NCI-H1417 treated with DMSO at 0.1 percent for 48 hours (cell line): ENCODE measurements at places on chromosomes 12 and 14.

- DNase-seq = no peak
Measured at GRCh38 chr14:51880835-51881580, 20.6 kb downstream of the GNG2 start.

DNA sequence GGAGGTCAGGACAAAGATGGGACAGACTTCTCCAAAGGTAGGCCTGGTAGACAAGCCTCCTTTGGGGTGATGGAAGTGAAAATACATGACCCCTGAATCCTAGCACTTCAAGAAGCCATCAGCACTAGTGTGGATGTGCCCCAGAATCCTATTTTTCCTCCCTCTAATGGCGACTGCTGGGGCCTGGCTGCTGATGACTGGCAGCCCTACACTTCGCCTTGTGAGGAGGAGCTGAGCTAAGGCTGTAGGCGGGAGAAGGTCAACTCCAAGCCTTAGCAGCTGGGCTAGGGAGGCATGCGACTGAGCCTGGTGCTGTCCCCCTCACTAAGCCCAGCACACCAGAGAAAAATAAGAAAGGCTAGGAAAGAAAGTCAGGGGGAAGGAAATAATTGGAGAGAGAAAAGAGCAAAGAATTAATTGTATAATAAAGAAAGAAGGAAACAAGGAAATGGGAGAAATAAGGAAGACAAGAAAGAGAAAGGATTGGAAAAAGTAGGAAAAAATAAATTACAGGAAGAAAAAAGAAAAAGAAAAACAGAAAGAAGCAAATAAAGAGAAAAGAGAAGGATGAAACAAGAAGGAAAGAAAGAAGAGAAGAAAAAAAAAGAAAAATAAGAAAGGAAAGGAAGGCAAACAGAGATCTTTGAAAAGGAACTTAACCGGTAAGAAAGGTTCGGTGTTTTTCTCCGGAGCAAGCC, 4.7 kb upstream of the HOXC10 start:
- no peak for DNase-seq

- DNase-seq = no peak
Measured at GRCh38 chr14:44960646-44961045, 1.1 kb downstream of the KLHL28 start.

DNA sequence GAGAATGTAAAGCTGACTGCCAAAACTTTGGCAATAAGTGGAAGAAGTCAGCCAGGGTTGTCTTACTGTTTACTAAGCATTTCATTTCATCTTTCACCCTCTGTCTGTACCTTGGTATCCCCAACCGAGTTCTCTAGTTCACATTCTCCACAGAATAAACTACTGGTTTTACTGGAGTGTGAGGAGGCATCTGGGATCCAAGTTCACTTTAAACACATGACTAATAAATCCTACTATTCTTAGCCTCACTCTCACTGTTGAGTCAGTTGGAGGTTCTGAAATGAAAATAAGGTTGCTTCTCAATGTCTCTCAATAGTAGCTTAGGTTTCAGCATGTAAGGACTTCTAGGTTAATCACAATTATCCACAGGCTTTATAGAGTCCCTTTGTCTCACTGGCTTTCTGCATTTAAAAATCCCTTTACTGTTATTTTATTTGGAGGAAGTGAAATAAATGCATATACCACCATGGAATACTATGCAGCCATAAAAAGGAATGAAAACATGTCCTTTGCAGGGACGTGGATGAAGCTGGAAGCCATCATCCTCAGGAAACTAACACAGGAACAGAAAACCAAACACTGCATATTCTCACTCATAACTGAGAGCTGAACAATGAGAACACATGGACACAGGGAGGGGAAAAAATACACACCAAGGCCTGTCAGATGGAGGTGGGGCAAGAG, 95.8 kb downstream of the EPS8 start:
- DNase-seq = no peak

DNA sequence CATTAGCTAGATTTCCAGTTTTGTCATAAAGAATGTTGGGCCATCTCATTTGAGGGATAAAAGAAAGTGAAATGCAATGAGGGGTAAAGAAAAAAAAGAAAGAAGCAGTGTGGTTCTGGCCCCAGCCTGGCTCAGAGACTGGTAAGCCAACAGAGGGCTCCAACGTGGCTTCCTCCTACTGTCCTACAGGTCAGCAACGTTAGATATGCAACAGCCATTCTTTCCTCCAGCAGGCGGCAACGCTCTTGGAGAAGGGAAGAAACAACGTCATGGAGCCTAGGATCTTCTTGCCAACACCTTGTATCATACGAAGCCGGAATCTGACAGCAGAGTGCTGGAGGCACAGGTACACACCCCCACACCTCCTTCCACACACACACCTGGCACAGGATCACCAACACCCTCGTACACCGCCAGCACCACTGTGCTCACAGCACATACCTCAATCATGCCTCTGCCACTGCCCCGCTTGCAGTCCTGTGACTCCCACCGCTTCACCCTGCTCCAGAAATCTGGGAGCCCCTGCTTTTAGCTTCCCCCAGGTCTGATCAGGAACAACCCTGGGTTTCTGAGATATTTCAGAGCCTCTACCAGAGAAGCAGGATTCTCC, 102.8 kb downstream of the RPAP3 start:
- no peak for DNase-seq

- DNase-seq = no peak
Measured at GRCh38 chr12:105026411-105026810, 40.3 kb downstream of the NOPCHAP1 start.

DNA sequence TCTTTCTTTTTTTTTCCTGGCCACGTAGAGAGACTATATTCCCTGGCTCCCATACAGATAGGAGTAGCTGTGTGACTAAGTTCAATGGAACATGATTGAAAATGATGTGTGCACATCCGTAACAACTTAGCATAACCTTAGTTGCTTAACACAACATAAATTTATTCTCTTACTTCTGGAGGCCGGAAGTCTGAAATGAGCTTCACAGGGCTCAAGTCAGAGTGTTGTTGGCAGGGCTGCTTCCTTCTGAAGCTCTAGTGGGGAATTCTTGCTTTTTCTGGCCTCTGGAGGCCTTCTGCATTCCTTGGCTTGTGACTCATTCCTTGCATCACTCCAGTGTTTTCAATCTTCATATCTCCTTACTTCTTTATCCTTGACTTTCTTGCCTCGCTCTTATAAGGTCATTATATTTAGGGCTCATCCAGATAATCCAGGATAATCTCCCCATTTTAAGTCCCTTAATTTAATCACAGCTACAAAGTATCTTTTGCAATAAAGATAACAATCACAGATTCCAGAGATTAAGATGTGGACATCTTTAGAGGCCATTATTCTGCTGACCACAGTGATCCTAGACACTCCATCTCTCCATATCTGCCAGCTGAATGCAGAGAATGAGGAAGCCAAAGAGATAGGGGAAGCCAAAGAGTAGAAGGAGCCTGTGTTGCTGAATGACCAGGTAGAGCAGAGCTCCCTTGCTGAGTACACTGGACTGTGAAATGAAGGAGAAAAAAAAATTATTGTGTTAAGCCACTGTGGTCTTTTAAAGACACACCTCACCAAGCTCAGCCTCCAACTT, 21.0 kb upstream of the SNX6 start:
- DNase-seq = no peak
